Hippocampal formation (tissue), 2 donors: ENCODE measurements at places on chromosomes 6 and 20.

- DNase-seq = no peak
Observed at GRCh38 chr6:17912521-17912920, 74.9 kb downstream of the KIF13A start.

DNA sequence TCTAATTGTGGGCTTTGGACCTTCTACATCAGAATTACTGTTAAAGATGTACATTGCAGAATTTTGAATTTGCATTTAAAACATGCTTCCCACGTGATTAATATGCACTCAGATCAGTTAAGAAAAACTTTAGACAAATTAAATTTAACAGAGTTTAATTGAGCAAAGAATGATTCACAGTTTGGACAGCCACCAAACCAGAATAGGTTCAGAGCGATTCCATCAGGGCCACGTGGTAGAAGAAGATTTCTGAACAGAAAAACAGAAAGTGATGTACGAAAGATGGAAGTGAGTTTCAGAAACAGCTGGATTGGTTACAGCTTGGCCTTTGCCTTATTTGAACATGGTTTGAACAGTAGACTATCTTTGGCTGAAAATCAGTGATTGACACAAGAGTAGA is 704.2 kb upstream of the MAP3K7 start:
- no peak for DNase-seq

DNA sequence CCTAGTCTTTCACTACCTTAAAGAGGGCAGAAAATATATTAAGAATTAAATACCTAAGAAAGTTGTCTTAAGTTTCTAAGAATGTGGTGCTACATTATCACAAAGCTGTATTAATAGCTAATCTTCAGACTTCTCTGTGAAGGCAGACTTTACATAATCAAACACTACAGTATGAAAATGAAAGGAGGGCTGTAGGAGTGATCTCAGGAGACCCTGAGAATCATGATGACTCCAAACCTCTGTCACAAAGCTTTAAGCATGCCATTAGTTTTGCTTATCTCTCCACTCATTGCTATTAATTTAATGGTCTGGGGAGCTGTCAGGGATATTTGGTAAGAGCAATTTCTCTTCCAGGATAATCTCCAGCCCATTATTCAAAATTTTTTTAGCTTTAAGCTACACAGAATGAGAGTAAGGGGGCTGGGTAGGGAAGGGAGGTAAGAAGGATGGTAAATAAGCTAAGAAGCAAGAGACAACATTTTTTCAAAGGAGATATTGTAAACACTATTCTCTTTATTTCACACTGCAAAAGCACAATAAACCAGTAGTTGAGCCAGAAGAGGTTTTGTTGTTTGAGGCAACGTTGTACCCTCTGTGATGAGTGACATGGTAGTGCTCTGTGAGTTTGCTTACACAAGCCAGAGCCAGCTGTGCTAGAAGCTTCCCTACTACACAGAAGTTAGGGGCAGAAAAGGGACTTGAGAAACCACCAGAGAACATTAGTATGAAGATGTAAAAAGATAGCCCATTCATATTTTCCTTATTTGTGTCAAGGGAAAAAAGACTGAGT is 258.8 kb downstream of the GMDS start:
- DNase-seq = no peak

DNA sequence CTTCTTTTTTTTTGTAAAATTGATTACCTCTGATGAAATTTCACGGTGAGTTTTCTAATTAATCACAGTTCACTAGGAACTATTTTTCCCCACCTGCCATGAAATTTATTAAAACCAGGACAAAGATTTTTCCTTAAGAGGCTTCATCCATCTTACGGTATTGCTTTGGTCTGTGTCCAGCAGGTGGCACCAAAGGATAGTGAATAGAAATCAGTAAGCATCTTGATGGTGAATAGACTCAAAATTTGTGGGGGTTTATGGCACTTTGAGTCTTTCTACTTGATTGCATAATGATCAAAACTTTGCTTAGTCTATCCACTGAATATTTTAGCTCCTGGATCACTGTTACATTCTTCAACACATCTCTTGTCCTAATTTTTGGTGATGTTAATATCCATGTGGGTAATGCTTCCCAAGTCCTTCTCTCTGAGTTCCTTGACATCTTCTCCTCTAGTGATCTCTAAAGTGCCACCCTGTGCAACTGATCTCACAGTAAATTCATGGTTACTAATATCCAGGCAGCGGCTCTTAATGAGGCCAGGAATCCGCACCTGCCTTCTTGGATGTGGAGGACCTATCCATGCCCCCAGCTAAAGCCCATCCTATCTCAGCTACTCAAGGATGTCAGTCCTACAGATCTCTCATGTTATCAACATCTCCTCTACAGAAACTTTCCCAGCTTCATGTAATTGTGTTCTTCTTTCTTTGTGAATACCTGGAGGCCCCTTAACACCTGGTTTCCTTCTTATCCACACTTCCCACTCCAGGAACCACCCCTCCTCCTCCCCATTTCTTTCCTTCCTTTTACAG is 54.5 kb downstream of the STMND1 start:
- DNase-seq = peak; percentile 22

GRCh38 chr6:168400037-168400436 is 40.9 kb upstream of the SMOC2 start:
- DNase-seq = no peak

DNA sequence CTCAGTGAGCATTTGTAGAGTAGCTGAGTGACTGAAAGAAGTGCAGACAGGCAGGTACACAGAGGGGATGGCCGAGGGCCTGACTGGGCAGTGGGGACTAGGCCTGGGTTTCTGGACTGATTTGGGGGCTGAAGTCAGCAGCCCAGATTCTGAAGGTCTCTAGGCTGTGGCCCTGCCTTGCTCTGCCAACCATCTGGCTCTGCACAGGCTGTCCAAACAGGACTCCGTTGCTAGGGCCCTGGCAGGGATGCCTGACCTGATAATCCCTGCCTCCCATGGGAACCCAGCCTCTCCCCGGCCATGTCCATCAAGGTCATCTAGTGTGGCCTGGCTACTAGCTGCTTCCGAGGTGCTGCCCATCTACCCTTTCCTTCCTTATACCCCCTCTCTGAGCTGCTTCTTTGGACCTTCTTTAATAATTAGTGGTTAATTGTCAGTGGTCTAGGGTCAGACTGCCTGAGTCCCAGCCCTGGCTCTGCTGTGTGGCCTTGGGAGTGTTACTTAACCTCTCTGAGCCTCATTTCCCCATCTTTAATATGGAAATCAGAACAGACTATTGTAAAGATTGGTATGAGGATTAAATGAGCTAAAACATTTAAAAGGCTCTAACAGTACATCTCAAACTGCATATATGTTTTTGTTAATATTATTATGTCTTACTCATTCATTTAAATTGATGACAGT is 137.9 kb downstream of the VEGFA start:
- no peak for DNase-seq

DNA sequence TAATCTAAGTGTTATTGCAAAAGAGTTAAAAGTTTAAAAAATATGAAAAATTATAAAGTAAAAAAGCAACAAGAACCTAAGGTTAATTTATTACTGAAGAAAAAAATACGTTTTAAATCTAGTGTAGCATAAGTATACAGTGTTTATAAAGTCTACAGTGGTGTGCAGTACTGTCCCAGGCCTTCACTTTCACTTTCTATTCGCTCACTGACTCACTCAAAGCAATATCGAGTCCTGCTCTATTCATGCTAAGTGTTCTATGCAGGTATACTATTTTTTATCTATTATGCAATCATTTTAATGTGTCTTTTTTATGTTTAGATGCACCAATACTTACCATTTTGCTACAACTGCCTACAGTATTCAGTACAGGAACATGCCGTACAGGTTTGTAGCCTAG is 113.0 kb downstream of the MANEA start:
- no peak for DNase-seq

GRCh38 chr20:54710341-54710740 is 234.9 kb downstream of the DOK5 start:
- no peak for DNase-seq

DNA sequence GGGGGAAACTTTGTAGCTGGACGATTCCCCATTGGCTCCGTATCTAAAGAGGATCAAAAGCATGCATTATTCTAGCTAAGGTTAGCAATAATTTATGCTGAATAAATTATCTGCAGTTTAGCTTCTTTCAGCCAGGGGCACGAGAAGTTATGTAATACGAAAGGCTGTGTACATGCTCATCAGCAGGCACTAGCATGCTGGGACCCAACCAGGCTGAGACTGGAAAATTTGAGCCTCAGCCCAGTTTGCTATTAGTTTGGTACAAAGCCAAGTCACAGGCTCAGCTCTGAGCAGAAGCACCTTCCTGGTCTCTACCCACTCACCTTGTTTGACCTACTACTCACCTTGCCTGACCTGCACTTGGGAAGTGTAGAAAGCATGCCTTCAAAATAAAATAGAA is 328.1 kb upstream of the ARID1B start:
- DNase-seq = no peak

- DNase-seq = no peak
Observed at GRCh38 chr6:14876778-14877613, 368.9 kb upstream of the JARID2 start.

- no peak for DNase-seq
Observed at GRCh38 chr6:32799168-32799567, 17.6 kb downstream of the HLA-DOB start.
